ENCODE measurements at places on chromosomes 16 and 17.

GRCh38 chr17:15470536-15470935, 3.1 kb upstream of the CDRT4 start:
- no peak for DNase-seq

DNA sequence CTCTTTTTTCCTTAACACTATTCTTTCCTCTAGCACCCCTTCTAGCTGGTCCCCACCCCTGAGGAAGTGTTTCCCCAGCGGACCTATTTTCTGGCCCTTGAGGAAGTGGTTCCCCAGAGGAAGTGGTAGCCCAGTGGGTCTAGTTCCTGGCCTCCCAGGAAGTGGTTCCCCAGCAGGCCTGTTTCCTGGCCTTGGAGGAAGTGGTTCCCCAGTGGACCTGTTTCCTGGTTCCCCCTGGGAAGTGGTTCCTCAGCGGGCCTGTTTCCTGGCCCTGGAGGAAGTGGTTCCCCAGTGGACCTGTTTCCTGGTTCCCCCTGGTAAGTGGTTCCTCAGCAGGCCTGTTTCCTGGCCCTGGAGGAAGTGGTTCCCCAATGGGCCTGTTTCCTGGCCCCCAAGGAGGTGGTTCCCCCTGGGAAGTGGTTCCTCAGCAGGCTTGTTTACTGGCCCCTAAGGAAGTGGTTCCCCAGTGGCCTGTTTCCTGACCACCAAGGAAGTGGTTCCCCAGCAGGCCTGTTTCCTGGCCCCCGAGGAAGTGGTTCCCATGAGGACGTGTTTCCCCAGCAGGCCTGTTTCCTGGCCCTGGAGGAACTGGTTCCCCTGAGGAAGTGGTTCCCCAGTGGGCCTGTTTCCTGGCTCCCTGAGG, 58.3 kb downstream of the NTN1 start:
- DNase-seq = no peak

DNA sequence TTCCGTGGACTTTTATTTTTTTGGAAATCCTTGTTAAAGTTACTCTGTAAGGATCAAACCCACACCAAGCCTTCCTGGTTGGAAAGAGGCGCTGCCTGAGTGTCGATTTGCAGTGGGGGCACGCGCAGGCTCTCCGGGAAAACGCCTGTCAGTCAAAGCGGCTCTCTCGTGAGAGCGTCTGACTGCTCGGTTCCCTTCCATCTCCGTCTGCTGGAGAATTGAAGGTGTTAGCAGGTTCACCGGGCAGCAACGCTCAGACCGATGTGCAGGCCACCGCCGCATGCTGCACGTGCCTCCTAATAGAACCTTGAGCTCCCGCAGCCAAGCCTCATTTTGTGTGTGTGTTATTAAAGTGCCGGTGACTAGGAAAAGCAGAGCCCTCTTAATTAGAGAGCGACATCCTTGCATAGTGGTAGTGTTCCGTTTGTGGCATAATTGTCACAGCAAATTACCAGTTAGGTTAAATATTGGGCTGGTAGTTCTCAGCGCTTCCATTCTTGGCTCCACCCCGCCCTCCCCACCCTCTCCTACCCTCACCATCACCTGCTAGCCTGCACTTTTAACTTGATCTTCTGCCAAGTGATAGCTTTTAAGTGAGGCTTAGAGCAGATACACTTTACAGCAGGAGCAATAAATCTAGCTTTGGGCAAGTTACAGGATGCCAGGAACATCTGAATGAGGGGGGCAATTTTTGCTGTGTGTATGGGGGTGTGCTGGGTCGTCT, 75.5 kb downstream of the RPA1 start:
- DNase-seq = no peak

DNA sequence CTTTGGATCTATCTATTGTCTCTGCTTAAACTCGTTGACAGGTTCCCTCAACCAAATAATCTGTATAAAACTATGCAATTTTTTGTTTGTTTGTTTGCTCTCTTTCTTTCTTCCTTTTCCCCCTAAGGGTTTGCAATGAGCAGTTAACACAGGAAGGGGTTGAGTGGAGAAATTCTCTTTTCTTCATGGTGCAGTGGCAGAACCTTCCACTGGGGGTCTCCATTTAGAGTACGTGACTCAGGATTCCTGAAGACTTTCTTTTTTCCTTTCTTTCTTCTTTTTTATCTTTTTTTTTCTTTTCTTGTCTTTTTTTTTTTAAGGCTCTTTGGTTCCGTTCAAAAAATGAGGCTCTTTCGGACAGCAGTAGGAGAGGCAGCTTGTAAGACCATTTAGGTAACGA, 19.5 kb upstream of the RBFOX1 start:
- DNase-seq = no peak

DNA sequence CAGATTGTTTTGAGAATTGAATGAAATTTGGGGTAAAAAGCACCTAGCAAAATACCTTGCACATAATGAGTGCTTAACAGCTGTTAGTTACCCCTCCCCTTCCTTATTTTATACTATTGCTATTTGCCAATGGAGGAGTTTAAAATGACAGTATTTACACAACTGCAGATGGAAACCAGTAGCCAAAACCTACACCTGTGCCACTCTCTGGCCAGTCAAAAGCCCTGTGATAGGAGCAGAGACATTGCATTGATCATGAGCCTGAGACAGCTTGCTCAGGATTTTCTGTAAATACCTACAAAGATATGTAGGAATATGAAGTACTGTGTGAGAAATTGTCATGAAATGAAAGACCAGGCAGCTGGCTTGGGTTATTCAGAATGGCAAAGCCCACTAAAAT, 115.3 kb upstream of the HLF start:
- no peak for DNase-seq

DNA sequence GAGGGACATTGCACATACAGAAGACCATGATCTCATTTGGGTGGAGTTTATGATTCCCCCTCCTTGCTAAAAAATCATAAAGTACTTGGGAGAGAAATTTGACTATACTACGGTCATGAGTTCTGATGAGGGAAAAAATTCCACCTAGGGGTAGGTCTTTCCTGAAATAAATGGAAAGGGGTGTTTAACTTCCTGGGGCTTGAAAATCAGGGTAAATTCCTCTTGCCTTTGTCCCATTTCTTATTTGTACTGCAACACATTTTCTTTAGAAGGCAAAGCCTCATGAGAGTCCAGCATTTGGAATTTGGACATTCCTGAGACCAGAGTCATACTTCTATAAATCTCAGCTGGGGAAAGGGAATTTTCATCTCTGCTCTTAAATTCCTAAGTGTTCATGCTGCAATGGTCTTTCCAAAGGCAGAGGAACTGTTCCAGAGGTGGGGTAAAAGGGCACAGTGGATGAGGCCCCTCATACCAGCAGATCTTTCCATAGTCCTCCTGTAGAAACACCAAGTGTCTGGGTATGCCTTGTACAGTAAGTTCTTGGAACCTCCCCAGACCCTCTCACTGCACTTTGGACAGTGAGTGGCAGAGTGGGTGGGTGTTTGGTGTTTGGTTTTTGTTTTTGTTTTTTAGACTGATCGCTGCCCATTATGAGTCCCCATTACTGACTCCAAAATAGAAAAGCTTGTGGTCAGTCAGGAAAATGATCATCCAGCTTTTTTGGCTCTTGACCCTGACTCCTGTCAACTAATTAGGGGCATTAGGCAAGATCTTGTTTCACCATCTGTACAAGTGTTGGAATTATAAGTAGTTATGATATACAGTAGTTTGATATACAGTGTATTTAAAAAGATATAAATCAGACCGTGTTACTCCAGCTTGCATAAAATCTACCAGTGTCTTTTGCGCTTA, 6.0 kb downstream of the LYRM1 start:
- no peak for DNase-seq

DNA sequence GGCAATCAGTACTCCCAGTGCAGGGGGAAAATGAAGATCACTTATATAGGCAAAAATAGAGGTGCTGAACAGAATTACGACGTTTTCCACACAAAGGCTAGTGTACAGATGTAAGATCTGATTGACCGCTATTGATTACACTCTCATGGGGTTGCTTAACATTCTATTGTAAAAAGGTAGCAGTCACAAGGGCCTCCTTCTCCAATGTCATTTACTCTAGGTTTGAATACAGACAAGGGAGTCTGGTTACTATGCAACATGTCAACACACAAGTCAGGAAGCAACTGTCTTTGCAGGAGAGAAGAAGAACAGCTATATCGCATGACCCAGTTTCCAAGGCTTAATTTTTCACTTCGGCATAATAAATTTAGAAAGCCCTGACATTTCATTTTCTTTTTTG, 7.9 kb downstream of the KRT37 start:
- no peak for DNase-seq

DNA sequence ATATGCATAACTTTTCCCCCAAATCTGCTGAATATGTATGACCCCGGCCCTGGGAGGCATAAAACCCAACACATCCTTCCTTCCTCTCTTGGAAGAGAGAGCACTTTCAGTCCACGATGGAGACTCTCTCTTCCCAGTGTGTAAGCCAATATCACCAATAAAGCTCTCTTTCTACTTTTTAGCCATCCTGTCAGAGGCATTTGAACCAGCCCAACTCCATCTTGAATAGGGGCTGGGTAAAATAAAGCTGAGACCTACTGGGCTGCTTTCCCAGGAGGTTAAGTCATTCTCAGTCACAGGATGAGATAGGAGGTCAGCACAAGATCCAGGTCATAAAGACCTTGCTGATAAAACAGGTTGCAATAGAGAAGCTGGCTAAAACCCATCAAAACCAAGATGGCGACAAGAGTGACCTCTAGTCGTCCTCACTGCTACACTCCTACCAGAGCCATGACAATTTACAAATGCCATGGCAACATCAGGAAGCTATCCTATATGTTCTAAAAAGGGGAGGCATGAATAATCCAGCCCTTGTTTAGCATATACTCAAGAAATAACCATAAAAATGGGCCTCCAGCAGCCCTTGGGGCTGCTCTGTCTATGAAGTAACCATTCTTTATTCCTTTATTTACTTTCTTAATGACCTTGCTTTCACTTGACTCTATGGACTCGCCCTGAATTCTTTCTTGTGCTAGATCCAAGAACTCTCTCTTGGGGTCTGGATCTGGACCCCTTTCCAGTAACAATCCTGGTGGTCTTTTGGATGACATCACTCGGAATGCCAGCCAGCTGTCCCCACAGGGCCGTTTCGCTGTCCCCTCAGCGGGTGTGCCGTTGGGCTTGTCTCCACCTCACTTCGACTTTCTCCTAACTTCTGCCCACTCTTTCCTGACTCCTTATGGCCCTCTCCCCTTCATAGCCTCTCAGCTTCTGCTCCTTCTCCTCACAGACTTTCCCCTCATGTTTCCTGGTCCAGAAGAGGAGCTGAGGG, 53.4 kb upstream of the NKD1 start:
- no peak for DNase-seq

GRCh38 chr17:68184816-68185436, 62.9 kb upstream of the AMZ2 start:
- DNase-seq = no peak

- no peak for DNase-seq
These were observed 62.9 kb upstream of the WSB1 start for GRCh38 chr17:27230996-27231395.

- no peak for DNase-seq
These were observed 256.2 kb downstream of the FOXL1 start for GRCh38 chr16:86834451-86835035.

GRCh38 chr17:56119936-56120335, 33.3 kb upstream of the ANKFN1 start:
- no peak for DNase-seq

GRCh38 chr17:55144518-55144917, 120.2 kb upstream of the HLF start:
- DNase-seq = no peak

GRCh38 chr17:51540151-51540550, 279.8 kb downstream of the UTP18 start:
- no peak for DNase-seq

DNA sequence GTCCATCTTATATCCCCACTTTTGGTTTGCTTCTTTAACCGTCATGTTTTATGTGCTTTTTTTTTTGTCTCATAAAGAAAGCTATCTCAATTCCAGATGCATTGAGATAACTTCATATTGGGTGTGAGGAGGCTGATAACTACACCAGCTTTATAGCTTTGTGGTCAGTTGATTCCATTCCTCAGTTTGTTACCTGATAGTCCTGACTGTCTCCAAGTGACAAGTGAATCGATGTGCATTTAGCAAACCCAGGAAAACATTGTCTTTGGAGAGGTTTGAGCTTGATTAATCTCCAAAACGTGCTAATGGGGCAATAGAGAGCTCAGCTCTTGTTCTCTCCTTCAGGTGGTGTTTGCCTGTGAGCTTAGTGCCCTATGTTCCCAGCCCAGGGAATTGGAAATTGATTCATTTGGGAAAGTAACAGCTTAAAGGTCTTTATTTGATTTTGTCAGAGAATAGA, 22.7 kb downstream of the HS3ST3B1 start:
- no peak for DNase-seq
